SK-N-MC (cell line): ENCODE measurements at places on chromosomes 5 and 9.

- no peak for DNase-seq
These were observed 26.8 kb downstream of the IRF1 start for GRCh38 chr5:132463811-132464155.

GRCh38 chr9:34337403-34337802 is 8.0 kb downstream of the NUDT2 start:
- DNase-seq: no peak

GRCh38 chr9:14535161-14535955 is 157.9 kb downstream of the ZDHHC21 start:
- no peak for DNase-seq

DNA sequence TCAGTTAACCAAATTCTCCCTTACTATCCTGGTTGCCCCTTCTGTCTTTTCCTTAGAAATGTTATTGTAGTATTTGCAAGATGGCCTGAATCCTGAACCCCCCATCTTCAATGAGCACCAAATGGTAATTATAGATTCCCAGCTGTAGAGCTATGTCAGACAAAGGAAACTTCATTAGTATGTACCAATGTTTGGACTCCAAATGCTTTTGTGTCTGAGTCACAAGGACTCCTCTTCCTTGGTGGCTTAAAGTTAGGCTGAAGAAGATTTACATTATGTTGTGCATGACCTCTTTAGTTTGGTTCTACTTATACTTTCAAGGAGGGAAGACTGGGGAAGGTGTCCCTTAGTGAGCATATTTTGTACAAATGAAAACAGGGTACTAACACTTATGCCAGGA is 105.9 kb upstream of the CDKN2B start:
- no peak for DNase-seq

DNA sequence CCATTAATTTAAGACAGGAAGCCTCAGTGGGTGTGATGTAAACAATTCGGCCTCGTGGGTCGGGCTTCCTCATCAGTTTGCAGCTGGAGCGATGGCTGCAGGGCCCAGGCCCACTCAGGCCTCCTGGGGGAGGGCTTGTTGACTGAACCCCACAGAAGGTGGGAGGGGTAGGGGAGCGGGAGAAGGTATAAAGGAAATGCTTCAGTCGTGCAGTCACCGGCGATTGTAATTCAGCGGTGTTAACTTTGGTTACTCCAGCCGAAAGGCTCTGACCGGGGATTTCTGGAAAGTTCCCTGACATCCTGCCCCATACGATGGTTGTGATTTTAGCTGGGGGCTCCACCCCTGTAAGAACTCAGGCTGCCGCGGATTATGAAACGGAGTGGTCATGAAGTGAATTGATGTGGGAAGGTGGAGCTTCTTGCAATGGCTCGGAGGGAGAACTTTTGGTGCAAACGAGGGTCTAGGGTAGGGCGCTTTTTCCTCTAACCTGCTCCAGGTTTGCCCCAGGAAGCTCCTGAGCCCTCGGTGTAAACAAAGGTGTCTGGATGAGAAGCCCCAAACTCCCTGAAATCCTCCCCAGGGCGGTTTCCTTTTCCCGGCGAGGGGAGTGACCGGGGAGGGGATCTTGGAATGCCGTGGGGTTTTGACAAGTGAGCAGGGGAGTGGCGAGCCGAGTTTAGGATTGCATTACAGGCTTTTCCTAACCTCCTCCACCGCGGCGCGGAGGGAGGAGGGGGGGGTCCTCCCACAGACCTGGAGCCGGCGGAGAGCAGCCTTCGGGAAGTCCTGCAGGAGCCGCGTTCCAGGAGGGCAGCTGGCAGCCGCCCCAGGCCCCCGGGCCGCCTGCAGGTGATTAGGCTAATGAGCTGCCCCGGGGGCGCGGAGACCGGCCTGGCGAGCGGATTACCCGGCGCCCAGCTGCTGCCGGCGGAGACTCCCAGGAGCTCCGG is 215.5 kb downstream of the PDZD2 start:
- DNase-seq: no peak

DNA sequence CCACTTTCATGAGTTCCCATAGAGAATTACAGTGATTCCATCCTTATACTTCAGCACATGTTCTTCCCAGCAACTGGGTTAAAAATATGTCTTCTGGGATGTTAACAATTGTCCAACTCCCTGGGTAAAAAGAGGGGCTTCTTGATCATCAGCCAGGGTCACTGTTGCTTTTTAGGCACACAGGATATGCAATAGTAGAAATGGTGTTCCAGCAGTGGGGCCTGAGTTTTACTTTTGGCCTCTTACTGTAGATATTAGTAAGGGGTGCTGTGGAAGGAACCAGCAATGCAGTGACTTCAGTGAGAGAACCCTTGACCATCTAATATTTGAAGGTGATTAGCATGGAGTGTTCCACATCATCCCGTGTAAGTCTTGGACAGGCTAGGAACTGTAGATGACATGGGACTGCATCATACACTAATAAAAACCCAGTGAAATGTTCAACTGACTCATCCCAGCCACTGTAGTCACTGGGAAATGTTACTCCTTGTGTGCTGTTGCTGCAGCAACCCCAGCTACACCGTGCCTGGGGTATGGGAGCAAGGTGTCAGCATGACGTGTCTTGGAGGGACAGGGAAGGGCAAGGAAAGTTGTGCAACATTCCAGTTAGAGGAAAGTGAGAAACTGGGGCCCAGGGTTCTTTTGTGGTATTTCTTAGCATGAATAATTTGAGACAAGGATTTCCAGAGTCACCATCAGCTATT is 610.9 kb downstream of the RAB3C start:
- DNase-seq: no peak

DNA sequence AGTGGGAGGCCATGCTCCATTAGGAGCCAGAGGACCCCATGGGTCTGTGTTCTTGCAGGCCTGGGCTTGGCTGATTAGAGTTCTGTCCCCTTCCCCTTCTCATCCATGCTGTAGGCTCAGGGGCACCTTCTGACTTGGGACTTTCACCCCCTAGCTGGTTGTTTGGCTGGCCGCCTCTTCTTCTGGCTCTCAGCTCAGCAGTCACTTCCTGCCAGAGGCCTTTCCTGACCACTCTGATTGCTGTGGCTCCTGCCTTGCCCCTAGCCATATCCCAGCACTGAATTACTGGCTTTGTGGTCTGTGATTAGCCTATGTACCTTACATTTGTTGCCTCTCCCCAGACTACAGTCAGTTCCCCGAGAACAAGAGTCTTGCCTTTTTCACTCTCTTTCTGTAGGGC is 14.6 kb downstream of the ENTREP1 start:
- DNase-seq: no peak

- no peak for DNase-seq
These were observed 55.4 kb downstream of the COL15A1 start for GRCh38 chr9:98999152-98999525.

GRCh38 chr9:118533850-118534249 is 829.6 kb downstream of the TLR4 start:
- DNase-seq: no peak

DNA sequence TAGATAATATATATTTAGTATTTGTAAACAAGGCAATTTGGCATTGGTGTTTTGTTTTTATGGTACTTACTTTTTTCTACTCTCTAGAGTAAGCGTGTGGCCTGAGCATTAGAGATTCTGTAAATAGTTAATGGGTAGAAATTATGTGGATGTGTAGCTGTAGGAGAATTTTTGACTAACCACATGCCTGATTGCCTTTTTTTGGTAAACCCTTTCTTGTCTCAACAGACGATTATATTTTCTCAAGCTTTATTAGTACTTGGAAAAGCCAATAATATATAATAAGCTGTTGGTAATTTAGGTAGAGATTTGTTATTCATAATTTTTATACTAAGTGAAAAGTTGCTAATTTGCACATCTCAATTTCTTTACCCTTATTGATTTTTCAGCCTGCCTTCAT is 76.8 kb downstream of the FCHO2 start:
- DNase-seq: no peak

DNA sequence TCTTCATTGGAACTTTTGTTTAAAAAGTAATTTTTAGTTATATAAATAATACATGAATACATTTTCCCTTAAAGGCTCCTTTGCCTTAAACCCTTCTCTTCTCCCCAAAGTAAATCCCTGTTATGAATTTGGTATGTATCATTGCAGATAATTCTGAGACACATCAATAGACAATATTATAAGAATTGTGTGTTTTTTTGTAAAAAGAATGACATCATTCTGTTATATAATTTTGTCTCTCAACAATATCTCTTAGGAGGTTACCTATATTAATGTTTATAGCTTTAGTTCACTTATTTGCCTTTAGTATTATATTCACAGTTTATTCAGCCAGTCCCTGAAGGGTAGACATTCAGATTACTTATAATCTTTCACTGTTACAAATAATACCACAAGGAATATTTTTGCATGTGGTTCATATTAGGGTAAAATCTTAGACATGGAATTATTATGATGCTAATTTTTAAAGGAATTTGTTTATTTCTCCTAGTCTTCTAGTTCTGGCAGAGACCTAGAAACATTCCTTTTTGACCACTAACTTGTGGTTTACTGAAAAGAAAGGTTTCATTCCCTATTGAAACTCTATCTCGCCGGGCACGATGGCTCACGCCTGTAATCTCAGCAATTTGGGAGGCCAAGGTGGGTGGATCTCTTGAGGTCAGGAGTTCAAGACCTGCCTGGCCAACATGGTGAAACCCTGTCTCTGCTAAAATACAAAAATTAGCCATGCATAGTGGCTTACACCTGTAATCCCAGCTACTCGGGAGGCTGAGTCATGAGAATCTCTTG is 105.6 kb downstream of the KCTD16 start:
- DNase-seq: no peak

- DNase-seq: no peak
These were observed 282.9 kb downstream of the NFIB start for GRCh38 chr9:14031060-14031414.

- no peak for DNase-seq
These were observed 829 bp downstream of the ANXA1 start for GRCh38 chr9:73152543-73152844.

DNA sequence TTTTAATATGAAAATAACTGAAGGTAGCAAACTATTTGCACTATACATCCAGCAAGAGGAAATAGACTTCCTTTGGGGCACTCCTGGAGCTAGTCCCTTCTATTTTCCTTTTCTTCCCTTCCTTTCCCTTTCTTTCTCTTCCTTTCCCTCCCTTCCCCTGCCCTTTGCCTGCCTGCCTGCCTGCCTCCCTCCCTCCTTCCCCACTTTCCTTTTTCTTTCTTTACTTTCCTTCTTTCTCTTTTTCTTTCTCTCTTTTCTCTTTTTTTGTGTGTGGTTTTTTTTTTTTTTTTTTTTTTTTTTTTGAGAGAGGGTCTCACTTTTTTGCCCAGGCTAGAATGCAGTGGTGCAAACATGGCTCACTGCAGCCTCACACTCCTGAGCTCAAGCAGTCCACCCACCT is 17.3 kb upstream of the CXXC5 start:
- DNase-seq: no peak

DNA sequence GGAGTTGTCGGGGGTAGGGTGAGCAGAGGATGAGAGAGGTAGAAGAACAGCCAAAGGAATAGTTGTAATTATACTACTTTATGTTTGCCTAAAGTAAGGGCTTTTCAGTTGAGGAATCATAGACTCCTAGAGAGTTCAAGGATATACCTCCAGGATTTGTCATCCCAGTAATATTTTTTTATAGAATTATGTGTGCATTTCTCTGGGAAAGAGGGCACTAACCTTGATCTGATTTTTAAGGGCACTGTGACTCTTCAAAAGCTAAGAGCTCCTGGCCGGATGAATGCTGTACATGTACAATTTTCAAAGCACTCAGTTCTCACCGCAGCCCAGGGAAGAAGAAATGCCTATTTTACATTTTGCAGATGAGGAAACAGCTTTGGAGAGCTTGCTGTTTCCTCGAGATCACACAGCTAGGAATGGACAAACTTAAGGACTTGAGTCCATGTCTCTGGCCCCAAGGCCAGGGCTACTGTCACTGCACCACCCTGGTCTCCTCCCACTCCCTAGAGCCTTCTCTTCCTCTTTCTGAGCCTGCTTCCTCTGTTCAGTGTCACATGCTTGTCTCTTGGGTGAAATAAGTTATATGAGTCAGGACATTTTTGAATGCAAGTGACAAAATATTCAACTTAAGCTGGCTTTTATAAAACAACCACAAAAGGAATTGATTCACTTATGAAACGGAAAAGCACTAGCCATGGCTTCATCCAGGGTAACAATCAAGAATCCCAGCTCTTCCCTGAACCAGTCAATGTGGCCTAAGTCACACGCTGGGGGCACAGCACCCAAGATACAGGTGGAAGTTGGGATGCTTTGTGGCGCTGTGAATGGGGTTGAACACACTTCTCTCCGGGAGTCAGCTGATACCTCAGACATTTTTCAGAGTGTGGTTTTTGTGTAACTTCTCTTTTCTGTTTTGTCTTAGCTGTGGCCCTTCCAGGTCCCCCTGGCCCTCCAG is 45.7 kb upstream of the TGFBR1 start:
- DNase-seq: no peak

GRCh38 chr9:33939924-33940874 is 108.5 kb downstream of the UBAP2 start:
- DNase-seq: no peak

GRCh38 chr5:131379723-131380122 is 115.9 kb downstream of the CDC42SE2 start:
- DNase-seq: peak; percentile 63

GRCh38 chr5:74295676-74296075 is 344.9 kb downstream of the ENC1 start:
- no peak for DNase-seq

DNA sequence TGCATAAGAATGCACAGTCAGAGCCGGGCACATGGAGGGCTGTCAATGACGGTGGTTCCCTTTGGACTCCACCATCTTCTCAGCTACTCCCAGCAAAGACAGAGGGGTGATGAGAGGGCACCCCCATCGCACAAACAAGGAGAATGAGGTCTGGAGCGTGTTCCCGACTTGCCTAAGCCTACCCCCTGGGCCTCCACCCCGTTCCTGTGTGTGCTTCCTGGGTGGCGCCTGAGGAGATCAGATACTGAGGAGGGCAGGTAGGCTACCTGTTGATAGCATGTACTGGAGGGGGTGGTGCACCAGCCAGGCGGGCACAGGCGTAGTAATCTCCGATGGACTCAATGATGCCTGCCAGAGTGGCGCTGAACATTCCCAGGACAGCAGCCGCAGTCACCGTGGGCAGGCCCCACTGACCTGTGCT is 4.1 kb downstream of the SLC23A1 start:
- no peak for DNase-seq

- DNase-seq: peak; percentile 53
These were observed 3.1 kb upstream of the GNPDA1 start for GRCh38 chr5:142015781-142016533.

DNA sequence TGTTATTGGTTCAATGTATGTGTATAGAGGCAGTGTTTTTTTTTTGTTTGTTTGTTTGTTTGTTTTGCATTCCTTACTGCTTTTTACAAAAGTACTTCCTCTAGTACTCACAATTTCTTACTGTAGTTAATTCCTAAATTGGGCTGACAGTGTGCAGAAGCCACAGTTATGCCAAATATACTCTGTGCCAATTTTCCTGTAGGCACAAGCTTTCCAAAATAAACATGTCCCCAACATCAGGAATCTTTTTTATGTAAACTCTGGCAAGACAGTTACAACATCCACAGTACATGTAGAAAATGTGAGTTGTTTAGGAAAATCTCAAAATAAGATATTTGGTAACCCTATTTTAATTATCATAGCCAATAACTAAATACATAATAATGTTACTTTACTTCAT is 161.6 kb upstream of the TSLP start:
- DNase-seq: no peak

- no peak for DNase-seq
These were observed 20.9 kb downstream of the CYFIP2 start for GRCh38 chr5:157286761-157287211.

- DNase-seq: no peak
These were observed 2.5 kb downstream of the SREK1IP1 start for GRCh38 chr5:64765804-64766504.
